ENCODE measurements at places on chromosomes 2 and 18. TPM values are rescaled to one million over a fixed set of nuclear protein-coding genes. Genes with fewer than 3 reads are reported as not detected.

Gene GPR17
- not detected for total RNA-seq

Gene LRRC30
- total RNA-seq, result not detected

GRCh38 chr2:72950558-72951255 lies 33.4 kb downstream of the EMX1 start:
- DNase-seq, result no peak

- DNase-seq, result no peak
Observed at GRCh38 chr2:54435325-54436226, 20.6 kb upstream of the SPTBN1 start.

Gene SCYGR4
- total RNA-seq, result not detected

Gene BOLL
- not detected for total RNA-seq

GRCh38 chr2:134674687-134675086 lies 44.1 kb downstream of the TMEM163 start:
- no peak for DNase-seq

Gene C1QL2
- not detected for total RNA-seq

DNA sequence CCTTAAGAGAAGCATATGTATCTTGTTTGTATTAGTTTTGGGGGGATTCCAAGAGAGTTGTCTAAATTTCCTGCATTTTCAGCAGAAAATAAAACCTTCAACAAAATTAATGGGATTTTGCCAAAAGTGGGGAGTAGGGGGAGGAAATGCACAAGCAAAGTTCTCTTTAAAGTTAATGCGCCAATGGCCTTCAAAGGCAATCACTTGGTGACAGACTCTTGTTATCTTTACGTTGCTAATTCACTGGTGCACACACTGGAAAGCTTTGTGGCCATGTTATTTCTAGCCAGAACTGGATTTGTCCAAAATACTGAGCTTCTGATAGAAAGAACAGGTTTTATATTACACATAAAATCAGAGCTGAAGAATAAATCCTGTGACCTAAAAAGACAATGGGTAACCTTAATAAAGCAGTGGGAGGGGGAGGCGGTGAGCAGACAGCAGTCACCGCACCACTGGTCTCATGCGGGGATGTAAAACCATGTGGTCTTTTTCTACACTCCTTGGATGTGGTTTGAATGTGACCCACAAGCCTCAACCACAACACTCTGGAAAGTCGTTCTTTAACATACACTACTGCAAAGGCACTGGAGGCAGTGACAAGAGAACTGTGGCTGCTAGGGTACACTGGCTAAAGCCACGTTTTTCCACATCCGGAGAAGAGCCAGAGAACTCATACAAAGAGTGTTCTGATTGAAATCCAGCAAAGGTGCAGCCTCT lies 176.9 kb upstream of the SMAD7 start:
- DNase-seq, result no peak

DNA sequence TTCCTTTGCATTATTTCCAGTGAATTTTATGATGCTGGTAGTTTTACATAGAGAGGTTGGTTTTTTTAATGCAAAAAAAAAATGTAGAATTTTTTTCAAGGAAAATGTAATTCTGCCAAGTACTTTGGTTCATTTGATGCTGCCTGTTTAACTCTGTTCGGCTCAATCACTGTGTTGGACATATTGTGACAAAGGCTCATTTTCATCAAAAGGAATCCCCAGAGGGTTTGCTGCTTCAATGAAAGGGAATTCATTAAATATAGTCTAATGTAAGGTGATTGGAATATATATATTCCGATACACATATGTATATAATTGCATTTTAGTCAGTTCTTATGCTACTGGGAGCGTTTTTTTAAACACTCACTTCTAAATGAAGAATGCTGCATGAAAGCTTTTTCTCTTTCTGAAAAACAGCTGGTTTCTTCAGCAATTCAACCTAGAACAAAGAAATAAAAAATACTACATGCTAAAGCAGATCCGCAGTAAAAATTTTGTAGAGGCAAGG lies 314.6 kb upstream of the VWC2L start:
- no peak for DNase-seq
